Epithelial cell of prostate (primary cell): ENCODE measurements at places on chromosomes 3 and 15.

- no peak for DNase-seq
These were observed 90.8 kb downstream of the GABRG3 start for GRCh38 chr15:27061739-27062138.

DNA sequence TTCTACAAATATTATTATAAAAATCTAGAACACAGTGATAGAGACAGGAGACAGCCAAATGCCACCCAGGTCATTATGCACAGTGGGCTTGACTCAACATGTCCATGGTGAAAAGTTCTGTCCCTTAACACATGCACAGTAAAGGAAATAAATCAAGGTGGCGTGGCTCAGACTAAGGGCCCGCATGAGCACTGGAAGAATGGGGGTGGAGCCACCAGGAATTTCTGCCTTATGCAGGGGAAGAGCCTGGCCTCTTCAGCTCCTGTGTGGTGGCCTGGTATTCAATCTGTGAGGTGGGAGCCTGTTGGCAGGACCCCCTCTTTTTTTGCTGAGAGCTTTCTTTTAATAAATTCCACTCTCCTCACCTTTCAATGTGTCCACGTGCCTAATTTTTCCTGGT lies 17.2 kb upstream of the SPG21 start:
- DNase-seq: no peak

GRCh38 chr3:81916890-81917289 lies 155.4 kb upstream of the GBE1 start:
- no peak for DNase-seq

GRCh38 chr3:107931326-107931725 lies 159.5 kb downstream of the CD47 start:
- DNase-seq: no peak

DNA sequence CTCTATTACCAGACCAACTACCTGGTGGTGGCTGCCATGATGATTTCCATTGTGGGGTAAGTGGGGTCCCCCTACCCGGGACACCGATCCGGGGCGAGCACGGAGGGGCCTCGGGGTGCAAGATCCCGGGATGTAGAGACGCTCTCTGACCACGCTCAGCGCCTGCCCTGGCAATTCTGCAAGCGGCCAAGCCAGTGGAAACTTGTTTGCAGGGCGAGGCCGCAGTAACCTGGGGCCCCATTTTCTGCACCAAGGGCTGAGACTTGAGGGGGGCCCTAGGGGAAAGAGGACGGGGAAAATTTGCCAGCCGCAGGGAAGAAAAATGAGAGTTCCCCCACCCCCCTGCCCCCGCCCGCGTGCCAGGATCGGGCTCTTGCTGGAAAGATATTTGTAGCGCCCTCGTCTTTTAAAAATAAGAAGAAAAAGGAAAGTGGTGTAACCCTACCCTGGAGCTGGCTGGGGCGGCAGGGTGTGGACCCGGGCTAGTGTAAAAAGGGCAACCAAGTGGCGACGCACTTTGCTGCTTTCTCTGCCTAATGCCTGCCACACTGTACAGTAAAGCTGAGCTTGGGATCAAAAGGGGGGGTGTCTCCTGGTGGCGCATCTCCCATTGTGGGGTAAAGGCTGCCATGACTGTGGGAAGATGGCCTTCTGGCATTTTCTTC lies 563 bp downstream of the ARL6IP5 start:
- DNase-seq: no peak

GRCh38 chr3:76365275-76365674 lies 579.9 kb upstream of the ZNF717 start:
- DNase-seq: no peak
